ENCODE measurements at places on chromosomes 2 and 18. TPM values are rescaled to one million over a fixed set of nuclear protein-coding genes. Genes with fewer than 3 reads are reported as not detected.

GRCh38 chr18:4842287-4842686 is 354.8 kb downstream of the AKAIN1 start:
- no peak for DNase-seq

GRCh38 chr18:13545514-13545913 is 180.8 kb downstream of the FAM210A start:
- DNase-seq, result no peak

DNA sequence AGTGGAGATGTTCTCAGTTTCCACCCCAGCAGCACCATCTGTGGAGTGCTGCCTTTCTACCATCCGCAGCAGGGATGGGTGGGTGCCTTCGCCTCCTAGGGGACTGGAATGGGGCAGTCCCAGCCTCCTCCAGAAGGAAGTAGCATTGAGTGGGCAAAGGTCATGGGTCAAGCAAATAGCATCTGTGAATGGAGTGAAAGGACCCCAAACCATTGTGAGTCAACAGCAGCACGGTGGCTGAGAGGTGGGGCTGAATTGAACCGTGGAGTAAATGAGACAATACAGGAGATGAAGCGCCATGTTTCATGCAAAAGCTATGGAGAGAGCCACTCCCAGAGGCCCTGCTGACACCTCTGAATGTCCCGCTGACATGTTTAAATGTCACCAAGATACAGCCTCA is 9.7 kb downstream of the GPR55 start:
- DNase-seq, result no peak

DNA sequence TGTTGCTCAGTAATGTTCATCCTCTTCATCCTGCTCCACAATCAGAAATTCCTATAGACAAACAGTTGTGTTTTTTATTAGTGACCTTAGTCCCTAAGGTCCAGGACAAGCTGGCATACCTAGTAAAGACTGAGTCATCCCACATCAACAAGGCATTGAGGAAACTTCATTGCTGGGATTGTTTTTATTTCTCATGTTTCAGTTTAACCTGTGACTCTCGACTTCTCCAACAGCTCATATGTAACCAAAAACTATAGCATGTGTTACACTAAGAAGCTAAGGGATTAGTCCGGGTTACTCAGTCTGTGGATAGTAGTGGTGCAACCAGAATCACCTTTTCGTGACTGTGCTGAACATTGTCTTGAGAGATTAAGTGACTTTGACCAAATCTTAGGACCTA is 292.1 kb downstream of the RDH14 start:
- no peak for DNase-seq

DNA sequence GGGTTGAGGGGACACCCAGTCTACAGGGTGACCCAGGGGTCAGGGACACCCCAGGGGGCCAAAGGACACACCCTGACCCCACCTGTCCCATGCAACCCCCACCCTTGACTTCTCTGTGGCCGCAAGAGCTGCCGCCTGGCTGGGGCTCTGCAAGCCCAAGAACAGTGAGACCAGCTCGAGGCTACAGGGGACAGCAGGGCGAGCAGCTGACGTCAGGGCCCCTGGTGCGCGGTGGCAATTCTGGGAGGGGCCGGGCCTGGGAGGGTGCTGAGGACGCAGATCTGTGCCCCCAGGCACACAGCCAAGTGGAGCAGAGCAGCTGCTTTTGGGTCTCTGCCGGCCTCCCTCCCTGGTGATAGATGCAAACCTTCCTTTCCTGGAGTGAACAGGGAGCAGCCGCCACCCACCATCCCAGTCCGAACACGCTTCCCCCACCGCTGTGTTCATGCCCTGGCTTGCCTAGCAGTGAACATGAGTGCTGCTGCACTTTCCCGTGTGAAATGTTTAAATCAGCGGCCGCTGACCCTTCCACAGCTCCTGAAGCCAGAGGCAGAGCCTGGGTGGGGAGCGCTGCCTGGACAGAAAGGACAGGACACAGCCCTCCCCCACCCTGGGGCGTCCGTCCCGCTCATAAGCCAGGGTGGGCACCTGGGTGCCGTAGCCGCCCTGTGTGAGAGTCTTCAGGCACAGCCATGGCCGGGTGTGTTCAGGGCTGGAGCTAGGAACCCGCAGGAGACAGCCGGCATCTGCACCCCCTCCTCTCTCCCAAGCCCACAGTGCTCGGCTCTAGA is 46.9 kb downstream of the SLC66A2 start:
- no peak for DNase-seq

GRCh38 chr2:9908639-9909038 is 42.9 kb upstream of the GRHL1 start:
- DNase-seq, result no peak

DNA sequence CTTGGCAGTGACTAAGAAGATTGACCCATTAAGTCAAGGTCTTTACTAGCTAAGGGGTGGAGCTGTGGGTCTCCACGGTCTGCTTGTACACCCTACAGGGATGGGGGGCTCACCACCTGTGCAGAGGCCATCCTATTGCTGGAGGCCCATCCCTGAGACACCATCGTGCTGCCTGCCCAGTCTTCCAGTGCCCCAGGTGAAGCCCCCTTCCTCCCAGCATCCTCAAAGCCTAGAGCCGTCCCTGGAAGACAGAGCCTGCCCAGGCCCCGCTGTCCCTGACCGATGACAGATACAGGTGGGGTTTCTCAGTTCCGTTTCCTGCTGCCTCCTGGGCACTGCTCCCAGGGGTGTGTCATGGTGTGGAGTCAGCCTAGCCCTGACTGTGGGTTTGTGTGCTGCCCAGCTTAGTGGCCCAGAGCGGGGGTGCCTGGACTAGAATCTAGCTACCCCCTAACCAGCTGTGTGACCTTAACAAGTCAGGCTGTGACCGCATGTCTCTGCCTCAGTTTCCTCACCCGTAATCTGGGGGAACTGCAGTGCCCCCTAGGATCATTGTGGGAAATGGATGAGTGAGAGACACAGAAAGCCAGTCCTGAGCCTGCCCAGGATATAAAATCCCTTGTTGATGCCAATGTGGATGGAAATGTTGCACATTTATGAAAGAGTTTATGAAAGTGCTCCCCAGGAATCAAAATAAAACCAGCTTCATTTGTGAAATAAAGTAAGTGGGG is 2.0 kb downstream of the OTOS start:
- no peak for DNase-seq

DNA sequence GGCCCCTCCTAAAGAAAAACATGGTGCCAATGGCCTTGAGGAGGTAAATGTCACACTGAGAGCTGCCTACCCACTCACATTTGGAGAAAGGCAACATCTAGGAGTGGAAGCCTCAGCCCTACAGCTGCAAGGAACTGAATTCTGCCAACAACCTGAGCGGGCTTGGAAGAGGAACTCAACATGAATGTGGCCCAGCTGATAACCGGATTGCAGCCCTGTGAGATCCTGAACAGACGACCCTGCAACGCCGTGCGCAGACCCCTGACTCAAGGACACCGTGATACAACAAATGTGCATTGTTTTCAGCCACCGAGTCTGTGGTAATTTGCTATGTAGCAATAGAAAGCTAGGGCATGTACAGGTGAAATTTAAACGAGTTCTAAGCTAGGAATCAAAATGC is 99.4 kb downstream of the MYOM1 start:
- no peak for DNase-seq

DNA sequence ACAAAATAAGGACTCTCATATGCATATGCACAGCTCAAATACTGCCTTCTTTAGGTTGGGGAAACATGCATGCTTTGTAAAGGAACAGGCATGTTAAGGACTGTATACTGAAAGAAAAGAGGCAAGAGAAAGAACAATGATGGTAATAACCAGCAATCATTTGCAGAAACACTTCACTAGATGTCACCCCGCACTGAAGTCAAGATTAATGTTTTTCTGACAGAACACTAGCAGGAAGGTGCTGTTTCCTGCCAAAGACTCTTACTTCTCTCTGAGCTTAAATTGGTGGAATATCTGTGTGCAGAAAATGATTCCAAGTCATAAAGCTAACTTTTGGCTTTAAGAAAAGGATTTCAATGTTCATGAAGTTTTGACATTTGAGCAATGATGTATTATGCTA is 19.3 kb upstream of the CSRNP3 start:
- no peak for DNase-seq

- no peak for DNase-seq
Measured at GRCh38 chr2:10329880-10330699, 27.4 kb downstream of the HPCAL1 start.

- DNase-seq, result no peak
Measured at GRCh38 chr2:137826373-137827372, 137.6 kb upstream of the HNMT start.

- DNase-seq, result no peak
Measured at GRCh38 chr2:122531290-122532071, 776.0 kb downstream of the TSN start.

DNA sequence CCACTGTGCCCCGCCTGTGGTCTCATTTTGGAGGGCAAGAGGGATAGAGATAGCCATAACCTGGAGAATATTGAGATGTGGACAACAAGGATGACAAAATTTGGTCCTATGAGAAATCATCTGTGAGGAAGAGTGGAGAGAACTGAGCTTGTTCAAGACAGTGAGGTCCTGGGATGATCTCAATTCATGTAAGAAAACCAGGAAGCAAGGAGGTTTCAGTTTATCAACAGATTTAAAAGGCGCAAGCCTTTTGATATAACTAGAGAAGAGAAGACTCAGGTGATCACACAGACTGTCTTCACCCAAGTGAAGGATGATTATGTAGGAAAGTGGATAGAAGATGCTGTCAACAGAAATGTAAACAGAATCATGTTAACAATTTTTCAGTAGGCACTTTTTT is 39.1 kb downstream of the PCBP1 start:
- no peak for DNase-seq

- DNase-seq, result no peak
Measured at GRCh38 chr2:135775420-135775819, 33.8 kb downstream of the UBXN4 start.

- no peak for DNase-seq
Measured at GRCh38 chr2:236993286-236993685, 92.4 kb upstream of the COPS8 start.

- DNase-seq, result no peak
Measured at GRCh38 chr2:10862330-10862729, 49.4 kb upstream of the KCNF1 start.

DNA sequence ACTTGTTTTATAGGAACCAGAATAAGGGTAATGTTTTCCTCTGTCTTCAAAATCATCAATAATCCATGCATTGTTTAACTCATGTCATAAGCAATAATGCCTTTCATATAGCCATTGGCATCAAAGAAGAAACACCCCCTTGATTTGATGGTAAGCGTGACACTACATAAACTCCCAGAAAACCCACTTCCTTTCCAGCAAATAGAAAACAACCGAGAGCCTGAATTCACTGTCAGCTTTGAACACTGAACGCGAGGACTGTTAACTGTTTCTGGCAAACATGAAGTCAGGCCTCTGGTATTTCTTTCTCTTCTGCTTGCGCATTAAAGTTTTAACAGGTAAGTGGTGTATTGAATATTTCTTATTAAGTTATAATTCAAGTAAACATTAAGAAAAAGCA is at the start of gene ICOS:
Gene ICOS, plus strand, starts transcription at position 229 of the 400 bp plus-strand sequence. Its CDS starts 52 bp downstream, at position 281.
- DNase-seq, result no peak

DNA sequence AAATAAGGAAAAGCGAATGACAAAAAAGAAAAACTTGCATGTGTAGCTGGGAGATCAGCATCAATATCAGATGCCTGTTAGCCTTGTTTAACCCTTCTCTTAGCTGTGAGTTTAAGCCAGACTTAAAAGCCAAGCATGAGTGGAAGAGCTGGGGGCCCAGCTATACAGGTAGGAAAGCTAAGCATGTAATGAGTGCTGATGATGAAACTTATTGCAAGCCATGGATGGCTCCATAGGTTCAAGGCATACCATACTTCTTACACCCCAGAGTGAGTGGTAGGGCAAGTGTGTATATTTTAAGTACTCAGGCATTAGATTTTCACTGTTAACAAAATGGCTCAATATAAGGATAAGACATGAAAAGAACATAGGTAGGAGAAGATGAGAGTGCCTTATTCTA is 28.0 kb downstream of the RBBP8 start:
- DNase-seq, result no peak

GRCh38 chr2:91477731-91478672 is 2786.5 kb downstream of the RPIA start:
- no peak for DNase-seq

- DNase-seq, result no peak
Measured at GRCh38 chr2:226701052-226701451, 98.6 kb downstream of the IRS1 start.

- DNase-seq, result no peak
Measured at GRCh38 chr2:41602341-41602740, 445.5 kb upstream of the PKDCC start.

GRCh38 chr2:169778446-169778845 is 20.2 kb upstream of the SSB start:
- DNase-seq, result no peak

DNA sequence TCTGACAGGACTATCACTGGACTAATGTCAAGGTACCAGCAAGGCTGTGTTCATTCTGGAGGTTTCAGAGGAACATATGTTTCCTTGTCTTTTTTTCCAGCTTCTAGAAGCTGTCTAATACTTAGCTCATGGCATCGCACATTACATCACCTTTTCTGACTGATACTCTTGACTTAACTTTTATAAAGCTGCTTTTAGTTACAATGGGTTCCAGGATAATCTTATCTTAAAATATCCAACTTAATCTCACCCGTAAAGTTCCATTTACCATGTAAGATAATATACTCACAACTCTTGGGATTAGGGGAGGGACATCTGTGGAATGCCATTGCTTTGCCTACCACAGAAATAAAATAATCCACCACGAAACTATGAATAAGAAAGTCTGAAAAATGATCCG is 394.2 kb downstream of the CDH19 start:
- DNase-seq, result no peak

DNA sequence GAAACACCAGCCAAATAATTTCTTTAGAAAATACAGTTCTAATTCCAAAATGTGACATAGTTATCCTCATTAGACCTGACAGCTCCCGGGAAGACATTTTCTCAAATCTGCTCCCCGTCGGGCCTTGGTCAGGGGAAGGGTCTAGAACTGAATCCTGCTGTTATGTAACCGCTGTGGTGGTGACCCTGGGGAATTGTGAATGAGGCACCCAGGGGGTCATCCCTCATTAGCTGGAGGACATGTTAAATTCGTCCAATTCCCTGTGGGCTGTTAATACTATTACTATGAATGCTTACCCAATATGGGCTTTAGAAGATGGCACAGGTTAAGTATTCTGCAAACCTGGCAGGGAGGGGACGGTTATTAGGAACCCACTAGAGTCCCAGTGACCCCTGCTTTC is 11.8 kb downstream of the CPLX4 start:
- DNase-seq, result no peak

The IL36G gene
- polyA plus RNA-seq, result 0.27 TPM

The GFPT1 gene
- polyA plus RNA-seq, result 36.0 TPM

The ITPRIPL1 gene
- 5.1 TPM for polyA plus RNA-seq

The B3GNT7 gene
- polyA plus RNA-seq, result 3.9 TPM

The LONRF2 gene
- 4.6 TPM for polyA plus RNA-seq

The CCDC102B gene
- polyA plus RNA-seq, result 7.7 TPM

The NEURL3 gene
- 4.8 TPM for polyA plus RNA-seq

The GALR1 gene
- polyA plus RNA-seq, result 0.15 TPM

The ELAC1 gene
- polyA plus RNA-seq, result 16.2 TPM

The AGXT gene
- not detected for polyA plus RNA-seq

The HOXD12 gene
- polyA plus RNA-seq, result 0.26 TPM

The KIAA2012 gene
- polyA plus RNA-seq, result 0.06 TPM

The ACKR3 gene
- 60.0 TPM for polyA plus RNA-seq

The PLEKHH2 gene
- polyA plus RNA-seq, result 67.5 TPM

Measured in renal cortex interstitium (tissue), 15 donors.